ENCODE measurements at places on chromosomes 7 and 10.

GRCh38 chr7:107907790-107908189, 16.8 kb downstream of the DLD start:
- DNase-seq: no peak

DNA sequence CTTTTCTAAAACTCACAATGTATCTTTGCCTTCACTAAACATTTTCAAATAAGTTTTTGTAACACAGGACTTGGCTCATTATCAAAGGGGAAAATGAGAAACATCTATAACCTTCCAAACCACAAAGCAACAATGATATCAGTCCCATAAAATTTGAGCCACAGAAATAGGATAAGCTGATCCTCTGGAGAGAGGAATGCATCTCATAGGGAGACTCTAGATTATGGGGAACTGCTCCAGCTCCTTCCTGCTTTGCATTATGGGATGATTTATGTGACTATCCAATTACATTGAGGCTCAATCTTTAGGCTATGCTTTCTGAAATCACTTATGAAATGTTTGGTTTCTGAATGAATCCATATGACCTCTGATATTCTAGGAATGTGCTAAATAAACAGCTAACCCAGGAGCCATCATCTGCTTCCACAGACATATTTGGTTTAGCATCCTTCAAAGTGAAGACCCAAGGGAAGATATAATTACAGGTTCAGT, 70.4 kb downstream of the CUBN start:
- no peak for DNase-seq

DNA sequence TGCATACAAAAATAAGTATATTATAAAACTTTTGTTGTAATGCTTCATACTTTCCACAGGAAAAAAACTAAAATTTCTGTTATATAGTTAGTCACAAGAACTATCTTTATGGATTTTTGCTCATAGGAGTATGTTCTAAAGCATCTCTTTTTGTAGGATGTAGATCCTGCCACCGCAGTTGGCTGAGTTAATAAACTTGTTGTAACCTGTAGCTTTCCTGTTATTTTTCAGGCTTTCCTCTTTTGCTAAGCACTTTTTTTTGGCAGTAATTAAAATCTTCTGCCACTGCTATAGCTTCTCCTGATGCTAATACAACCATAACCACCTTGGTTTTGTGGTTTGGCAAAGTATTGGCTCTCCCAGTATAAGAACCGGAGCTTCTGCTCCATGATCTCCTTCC, 60.3 kb downstream of the WNT2 start:
- DNase-seq: no peak

- DNase-seq: no peak
These were observed 97.6 kb downstream of the TCERG1L start for GRCh38 chr10:131213741-131214505.

GRCh38 chr10:108490944-108491343, 1326.4 kb upstream of the SORCS1 start:
- DNase-seq: no peak

DNA sequence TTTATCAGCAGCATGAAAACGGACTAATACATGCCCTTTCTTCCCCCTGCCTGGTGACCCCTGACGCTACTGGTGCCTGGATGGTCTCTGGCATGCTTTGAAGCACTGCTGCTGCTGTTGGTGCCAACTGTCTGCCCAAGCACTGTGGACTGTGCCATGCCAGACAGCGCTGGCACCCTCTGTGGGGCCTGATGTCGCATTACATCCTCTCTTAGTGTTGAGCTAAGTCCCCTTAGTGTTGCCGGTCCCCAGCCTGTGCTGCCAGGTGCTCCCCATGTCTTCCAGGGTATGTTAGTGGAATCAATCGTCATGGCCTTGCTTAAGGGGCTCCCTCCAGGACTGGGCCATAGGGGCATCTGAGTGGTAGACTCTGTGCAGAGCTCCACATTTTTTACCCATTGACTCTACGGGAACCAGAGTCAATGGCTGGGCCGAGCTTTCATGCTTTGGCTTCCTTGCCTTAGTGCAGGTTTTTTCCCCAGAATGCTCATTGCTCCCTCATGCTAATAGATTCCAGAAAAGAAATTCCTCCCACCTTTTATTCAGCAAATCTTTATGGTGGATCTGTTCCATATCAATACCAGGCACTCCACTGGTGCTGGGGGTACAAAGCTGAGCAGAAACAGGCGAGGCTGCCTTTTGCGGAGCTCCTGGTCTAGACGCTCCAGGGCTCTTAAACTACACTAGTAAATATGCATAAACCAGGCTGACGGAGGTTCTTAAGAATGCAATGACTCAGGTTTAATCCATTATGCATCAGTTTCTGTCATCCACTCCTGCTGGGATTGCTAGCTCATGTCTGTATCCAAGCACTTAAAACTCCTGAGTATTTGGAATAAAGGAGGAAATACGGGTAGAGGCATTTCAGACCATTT, 21.8 kb upstream of the MRC1 start:
- DNase-seq: no peak

- DNase-seq: no peak
These were observed 146.8 kb downstream of the SPAG6 start for GRCh38 chr10:22491931-22492615.

DNA sequence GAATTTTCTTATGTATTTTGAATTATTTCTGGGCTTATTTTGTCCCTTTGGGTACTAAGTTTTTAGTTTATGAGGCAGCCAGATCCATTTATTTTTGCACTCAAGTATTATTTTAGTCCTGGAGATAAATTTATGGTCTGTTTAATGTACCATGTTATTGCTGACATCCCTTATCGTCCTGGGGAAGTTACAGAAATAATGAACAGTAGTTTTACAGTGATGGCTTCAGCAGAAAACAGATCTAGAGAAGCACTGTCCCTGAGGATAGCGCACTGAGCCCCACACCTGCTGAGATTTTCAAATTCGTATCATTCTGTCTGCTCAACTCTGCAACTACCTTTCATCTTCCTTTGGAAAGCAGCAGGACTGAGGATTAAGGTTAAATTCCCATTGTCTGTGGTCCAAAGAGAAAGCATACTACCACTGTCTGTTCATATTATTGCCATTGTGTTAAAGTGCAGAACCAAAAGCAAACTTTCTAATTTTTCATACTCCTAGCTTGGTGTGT, 168.3 kb downstream of the SNX13 start:
- DNase-seq: no peak
